Endothelial cell (in vitro differentiated cells): ENCODE measurements at places on chromosomes 4 and X.
A peak's percentile ranks its signal among the peaks of the same experiment; 100 is the strongest.

GRCh38 chrX:63754136-63754859 lies 30.7 kb downstream of the ARHGEF9 start:
- DNase-seq = peak; percentile 3

DNA sequence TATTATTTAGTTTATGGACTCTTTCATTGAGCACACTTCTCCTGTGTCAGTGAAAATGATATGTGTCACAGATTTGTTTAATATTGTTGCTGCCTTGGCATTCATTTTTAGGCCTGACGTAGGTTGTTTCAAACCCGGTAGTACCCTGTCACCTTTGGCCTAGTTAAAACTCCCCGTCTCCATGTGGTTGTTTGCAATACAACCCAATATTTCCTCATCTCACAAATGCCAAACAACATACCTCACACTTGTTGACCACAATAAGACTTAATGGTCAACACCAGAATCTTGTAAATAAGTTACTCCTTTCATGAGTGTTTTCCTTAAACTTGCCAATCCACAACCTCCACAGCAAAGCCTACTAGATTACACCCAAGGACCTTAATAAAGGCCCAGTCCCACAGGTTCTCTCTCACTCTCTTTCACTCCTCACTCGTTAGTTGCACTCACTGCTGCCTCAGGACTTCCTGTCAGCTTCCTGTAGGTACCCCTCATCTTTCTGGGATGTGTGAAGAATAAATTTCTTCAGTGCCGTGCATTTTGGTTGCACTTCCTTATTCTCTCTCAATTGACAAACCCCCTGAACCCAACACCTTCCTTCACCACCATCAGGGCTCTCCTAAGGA lies 31.3 kb downstream of the IL13RA2 start:
- DNase-seq = no peak

DNA sequence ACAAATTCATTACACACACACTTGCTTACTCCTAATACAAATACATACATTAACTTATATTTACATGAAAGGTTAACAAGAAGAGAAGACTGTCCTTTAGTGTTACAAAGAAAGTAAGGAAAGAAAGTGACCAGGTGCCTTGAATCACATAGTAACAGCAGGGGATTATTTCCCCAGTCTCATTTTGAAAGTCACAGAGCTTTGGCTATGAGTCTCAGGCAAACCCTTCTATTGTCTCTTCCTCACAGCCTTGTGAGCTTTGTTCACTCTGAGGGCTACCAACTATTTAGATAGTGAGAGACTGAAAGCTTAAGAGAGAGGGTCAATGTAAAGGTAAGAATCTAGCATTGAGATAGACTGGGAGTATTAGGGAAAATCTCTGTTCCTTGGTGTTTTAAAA lies 161.6 kb downstream of the NPNT start:
- no peak for DNase-seq

- DNase-seq = no peak
Measured at GRCh38 chr4:13527981-13528820, 16.1 kb downstream of the NKX3-2 start.

DNA sequence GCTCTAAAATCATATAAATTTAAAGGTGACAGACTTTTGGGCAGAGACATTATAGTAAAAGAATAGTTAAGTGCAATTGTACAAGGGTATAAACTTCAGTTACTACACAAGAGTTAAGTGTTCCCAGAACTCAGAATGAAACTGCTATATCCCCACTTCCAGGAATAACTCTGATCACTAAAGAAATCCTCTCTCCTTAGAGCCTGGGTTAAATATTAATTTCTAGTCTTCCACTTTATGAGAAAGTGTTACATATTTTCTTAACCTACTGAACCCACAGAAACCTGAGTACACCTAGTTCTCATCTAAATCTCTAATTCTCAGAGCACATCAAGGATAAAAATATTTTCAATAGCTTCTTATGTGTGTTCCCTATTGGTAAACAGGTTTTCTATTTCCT lies 99.1 kb upstream of the USP38 start:
- DNase-seq = no peak

DNA sequence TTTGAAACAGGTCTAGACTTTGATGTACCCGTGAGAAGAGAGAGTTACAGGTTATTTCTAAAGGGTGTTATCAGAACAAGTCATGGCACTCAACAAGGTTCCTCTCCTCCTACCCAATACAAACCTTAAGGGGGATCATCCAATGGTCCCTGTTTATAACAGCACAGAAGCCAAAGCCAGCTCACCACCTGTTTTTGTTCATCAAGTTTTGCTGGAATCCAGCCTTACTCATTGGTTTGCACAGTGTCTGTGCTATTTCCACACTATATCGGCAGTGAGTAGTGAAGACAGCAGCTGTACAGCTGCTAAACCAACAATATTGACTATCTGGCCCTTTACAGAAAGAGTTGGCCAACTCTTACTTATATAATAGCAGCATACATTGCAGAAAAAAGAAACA lies 262.1 kb upstream of the STS start:
- DNase-seq = no peak

- no peak for DNase-seq
Measured at GRCh38 chr4:105715692-105716278, 7.2 kb downstream of the GSTCD start.

DNA sequence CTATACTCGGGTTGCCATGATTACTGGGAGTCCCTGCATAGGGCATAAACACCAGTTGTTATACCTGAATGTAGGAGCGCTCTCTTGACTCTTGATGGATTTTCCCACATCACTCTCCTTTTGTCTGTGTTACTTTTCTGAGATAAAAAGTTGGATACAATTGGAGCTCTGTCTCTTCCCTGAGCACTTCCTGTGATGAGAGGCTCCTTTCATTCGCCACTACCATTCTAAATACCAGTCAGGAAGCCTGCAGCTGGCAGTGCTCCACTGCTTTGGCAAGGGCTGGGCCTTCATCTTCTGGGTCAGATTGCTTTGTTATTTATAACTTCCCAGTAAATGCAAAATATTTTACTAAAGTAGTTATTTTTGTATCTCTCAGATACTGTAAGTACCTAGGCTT lies 13.9 kb downstream of the TCEANC start:
- DNase-seq = no peak

GRCh38 chr4:185437809-185438208 lies 12.0 kb upstream of the UFSP2 start:
- DNase-seq = no peak

GRCh38 chr4:90127706-90128345 lies 632 bp downstream of the CCSER1 start:
- DNase-seq = no peak

- DNase-seq = no peak
Measured at GRCh38 chr4:153110739-153111138, 93.5 kb upstream of the TRIM2 start.

DNA sequence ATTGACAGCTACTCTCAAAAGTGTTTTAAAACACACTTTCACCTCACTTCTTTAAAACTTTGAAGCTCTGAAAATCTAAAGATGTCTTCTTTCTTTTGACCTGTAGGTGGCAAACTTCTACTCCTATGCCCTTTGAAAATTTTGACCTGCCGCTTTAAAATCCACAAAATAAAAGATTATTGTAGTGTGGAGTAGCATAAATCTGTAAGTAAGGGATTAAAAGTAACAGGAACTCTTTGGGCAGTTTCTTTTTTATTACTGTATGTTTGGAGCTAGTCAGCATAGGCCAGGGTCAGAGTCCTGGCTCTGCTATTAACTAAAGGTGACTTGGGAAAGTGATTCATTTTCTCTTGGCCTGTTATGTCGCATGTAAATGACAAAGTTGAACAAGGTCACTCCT lies 25.5 kb downstream of the BBS12 start:
- no peak for DNase-seq
